ENCODE measurements at places on chromosomes 16 and 17.

DNA sequence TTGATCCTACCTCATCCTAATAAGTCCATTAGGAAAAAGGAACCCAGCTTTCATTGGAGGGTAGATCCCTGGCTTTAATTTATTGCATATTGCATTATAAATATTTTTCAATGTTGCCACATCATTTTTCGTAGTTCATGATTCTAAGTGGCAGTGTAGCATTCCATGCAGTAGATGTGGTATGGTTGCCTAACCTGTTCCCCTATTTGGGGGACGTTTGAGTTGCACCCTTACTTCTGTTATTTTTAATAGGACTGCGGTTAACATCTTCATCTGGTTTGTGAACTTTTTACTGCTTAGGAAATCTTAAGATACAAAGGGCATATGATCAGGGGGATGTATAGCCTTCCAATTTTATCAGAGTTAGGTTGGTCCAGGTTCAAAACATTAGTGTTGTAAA is 5.4 kb downstream of the SCPEP1 start:
- DNase-seq, result no peak

DNA sequence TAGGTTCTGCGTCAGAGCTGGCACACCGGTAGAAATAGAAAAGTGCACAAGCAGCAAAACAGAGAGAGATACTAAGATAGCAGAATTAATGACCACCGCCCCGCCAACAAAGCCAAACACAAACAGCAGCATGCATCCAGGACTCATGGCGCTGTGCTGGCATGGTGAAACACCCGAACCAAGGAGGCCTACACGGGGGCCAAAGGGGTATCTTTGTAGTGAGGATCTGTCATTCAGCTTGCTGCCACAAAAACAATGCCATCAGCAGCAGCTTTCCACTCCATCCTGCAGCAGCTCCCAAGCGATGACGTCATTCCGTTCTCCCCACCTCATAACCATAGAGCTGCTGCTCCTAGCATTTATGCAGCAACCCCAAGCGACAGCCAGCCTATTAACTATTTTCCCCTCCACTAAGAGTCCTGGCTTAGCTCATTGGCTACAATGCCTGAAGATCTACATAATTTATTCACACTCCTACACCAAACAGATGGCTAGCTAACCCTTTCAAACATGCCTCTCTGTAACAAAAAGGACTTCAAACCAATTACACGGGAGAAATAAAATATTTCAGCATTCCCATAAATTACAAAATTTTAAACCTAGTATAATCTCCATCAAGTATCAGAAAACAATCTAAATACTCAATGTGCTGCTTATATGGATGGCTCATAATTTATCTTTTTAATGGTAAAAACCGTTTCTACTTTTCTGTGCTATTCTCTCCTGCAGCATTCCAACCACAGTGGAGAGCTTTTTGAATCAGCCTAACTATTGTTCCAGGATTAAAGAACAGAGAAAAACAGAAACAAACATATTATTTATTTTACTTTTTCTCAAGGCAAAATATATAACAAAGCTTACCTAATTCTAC is 73.9 kb downstream of the SPAG9 start:
- no peak for DNase-seq

GRCh38 chr17:37160944-37161343 is 212.2 kb downstream of the AATF start:
- no peak for DNase-seq

DNA sequence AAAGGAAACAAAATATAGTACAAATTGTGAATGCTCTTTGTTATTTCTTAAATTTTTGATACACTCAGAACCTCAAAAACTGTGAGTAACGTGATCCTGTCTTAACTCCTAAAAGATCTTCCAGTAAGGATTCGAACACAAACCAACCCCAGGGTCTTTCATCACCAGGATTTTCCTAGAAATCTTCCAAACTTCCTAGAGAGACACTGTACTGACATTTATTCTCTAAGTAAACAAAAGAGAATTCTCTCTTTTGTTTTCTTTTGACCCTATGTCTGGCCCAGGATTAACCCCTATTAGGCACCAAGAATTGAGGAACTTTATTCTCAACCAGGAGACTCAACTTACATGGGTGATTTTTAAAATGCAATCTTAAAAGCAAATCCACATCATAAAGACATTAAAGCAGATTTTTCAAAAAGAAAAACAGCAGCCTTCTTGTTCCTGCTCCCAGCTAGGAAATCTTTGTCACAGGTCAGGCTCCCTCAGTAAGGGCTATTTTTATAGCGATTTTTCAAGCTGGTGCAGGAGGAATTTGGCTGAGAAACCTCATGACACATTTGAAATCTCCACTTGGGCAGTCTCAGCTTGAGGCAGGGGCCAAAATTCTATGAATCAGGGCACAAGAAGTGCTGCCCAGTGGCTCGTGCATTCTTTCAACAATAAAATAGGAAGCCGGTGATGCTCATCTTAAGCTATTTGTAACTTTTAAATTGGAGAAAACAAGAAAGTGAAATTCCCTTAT is 6.2 kb upstream of the SMG1 start:
- no peak for DNase-seq

DNA sequence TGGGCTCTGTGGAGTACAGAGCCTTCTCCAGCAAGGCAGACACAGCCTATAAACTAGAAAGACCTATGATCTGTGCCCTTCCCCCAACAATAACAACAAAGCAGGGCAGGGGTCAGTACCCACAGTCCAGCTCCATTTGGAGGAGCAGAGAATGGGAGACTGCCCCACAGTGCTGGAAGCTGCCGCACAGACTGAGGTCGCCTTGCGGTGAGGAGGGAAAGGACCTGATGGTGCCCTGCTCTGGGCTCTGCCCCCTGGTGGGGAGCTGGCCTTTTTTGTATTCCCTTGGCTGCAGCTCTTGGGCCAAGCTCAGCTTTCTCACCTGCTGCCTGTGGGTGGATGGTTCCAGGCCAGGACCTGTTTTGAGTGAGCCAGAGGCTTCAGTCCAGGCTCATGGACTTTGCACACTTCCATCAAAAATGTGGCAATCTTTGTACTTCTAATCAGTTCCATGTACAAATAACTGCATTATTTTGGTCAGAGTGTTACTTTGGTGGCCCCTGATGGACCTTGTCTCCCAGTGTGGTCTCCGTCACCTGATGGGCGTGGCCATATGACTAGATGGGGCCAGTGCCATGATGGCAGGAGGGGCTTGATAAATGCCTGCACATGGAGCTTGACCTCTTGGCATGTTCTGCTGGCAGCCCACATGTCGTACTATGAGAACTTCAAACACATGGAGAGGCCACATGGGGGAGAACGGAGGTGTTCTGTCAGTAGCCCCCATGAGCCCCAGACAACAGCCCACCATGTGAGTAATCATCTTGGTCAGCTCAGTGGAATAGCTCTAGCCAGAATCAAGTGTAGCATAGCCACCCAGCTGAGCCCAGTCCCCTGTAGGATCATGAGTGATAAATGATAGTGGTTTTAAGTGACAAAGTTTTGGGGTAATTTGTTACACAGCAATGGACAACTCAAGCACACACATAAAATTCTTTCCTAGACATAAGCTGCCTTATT is 24.2 kb downstream of the B9D1 start:
- DNase-seq, result no peak

Data from cortex of kidney (tissue), 1 donor.